NCI-H146 (cell line): ENCODE measurements at places on chromosomes 13 and 19.
A peak's percentile ranks its signal among the peaks of the same experiment; 100 is the strongest.

DNA sequence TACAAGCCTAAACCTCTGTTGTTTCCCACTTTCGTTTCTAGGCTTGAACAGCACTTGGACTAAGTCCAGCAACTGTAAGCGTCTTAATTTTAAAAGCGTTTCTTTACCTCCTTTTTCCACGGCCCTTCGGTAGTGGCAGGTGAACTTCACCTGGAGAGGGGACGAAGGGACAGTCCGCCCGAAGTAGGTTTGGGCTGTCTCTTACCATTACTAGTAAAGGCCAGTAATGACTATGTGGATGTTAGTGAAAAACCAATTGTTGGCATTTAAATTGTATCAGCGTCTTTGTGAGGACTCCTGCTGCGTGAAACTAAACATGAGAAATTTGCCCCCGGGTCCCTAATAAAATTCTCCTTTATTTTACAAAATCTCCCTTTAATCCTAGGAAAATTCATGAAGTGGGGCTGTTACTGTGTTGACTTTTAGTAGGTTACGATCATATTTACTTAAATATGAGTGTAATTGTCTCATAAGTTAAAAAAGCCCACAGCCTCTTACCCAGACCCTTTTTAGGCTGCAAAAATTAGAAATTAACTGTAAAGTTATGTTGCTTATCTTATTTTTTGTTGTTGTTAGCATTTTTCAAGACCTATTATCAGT lies 983 bp downstream of the ITM2B start:
- DNase-seq = peak; percentile 56

GRCh38 chr13:45100573-45101262 lies 19.6 kb upstream of the GTF2F2 start:
- DNase-seq = no peak

DNA sequence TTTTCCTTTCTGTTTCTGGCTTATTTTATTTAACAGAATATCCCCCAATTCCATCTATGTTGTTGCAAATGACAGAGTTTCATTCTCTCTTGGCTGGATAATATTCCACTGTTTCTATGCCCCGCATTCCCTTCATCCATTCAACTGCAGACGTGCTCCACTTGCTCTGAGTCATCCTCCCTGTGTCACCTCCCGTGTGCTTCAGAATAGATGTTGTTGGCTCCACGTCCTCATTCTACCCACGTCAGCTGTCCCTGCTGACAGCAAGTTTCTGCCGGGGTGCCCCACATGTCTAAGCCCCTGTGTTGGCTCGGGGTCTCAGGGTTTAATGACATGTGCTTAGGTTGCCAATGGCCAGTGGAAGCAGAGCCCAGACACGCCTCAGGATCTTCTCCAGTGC lies 1041.0 kb downstream of the UQCRFS1 start:
- no peak for DNase-seq

GRCh38 chr13:43022934-43023288 lies 475 bp upstream of the DNAJC15 start:
- no peak for DNase-seq

- no peak for DNase-seq
These were observed 66.7 kb downstream of the FRY start for GRCh38 chr13:32098272-32098671.

DNA sequence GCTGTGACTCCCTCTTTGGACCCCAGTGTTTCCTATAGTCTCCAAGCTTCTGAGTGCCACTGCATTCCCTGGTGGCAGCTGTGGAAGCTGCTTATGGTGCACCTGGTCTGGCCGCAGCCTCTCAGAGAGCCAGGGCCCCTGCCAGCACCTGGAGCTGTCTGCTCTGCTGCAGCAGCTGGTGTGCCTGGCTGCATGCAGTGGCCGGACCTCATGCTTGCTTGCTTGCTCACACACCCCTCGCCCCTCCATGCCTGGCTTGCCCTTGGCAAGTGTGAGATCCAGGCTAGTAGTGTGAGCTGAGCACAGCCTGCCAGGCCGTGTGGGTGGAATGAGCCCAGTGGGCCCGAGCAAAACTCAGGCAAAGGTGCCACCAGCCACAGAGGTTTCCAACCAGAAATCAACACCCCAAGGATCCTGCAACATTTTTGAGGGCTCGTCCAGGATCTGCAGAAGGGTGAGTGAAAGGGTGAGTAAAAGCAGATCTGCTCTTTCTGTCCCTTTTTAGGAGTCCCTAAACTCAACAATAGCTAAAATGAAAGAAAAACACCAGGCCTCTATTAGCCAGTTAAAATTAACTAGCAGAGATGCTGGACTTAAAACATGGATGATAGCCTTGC lies 7.6 kb upstream of the MLLT1 start:
- no peak for DNase-seq

DNA sequence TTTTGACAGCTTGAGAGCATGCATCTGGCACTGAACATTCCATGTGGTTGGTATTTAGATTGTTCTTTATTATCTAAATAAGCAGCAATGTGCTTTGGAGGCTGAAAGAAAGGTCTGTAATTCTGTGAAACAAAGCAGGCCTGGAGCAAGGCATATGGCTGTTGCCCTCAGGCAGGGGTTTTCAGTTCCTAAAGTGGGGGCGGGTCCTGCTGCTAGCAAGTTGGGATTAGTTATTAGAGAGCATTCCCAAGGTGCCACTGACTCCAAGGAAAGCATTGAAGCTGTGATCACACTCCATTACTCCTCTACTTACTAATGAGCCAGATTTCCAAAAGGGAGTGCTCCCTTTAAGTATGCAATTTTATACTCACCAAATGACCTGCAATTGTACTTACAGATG lies 432.2 kb downstream of the OLFM4 start:
- no peak for DNase-seq

- DNase-seq = no peak
These were observed 15.4 kb downstream of the FARP1 start for GRCh38 chr13:98158172-98158899.

DNA sequence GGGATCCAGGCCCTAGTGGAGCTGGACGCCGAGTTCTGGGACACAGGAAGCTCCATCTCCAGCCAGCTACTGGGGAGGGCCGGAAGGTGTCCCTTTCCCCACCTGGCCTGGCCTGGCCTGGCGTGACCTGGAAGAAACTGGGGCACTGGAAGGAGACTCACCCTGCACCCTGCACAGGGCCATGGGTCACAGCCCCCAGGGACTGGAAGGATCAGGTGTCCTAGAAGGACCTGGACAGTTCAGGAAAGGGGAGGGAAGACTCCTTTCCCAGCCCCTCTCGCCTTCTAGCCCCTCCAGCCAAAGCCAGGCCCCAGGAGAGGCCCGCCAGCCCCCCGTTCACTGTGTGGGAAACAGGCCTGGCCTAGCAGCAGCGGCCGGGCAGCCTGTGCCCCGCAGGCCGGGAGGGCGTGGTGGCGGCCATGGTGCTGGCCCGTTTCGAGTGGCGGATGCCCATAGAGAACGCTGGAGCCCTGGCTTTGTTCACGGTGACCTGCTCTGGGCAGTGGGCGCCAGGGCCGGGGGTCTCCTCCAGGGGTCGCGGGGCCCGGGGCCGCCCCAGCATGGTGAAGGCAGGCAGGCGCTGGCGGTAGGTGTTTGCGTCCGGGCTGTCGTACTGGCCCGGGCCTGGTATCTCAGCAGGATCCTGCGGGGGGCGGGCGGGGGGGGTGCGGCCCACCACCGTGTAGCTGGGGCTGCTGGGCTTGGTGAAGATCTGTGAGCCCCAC lies 2.8 kb upstream of the SHC2 start:
- no peak for DNase-seq

- no peak for DNase-seq
These were observed 202.8 kb upstream of the ATXN8OS start for GRCh38 chr13:69904784-69905183.

GRCh38 chr13:31409678-31410356 lies 210.0 kb downstream of the B3GLCT start:
- no peak for DNase-seq

GRCh38 chr13:45512098-45512496 lies 47.4 kb downstream of the COG3 start:
- DNase-seq = no peak

DNA sequence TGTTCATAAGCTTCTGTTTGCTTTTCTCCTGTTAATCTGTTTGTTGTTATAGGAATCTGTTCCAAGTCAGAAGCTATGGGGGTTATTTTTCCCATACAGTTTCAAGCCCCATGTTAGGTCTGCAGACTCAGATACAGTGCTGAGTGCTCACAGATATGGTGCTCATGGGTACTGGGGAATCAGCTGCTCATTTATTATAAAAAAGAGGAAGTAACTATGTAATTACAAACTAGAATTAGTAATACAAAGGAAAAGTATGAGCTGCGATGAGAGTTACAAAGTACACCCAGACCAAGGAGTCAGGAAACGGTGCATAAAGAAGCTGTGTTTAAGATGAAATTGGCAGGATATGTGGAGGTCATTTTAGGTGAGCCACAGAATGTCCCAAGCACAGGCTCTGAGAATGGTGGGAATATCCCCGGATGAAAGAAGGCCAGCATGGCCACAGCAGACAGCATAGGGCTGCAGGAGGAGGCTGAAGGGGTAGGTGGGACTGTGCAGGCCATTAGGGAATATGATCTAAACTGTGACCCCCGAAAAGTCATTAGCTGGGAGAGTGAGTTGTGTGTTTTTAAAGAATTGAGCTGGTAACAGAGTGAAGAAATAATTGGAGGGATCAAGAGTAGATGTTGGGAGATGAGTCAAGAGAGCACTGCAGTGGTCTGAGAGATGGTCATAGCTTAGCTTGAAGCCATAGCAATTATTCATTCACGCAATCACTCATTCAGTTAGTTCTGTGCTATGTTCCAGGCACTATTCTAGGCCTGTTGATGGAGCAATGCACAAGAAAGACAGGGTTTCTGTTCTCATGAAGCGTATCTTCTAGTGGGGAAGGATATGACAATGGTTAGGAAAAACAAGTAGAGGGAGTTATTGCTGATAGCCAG lies 177.4 kb upstream of the UBL3 start:
- DNase-seq = no peak

- no peak for DNase-seq
These were observed 28.9 kb upstream of the POSTN start for GRCh38 chr13:37627428-37627827.

- peak; percentile 16 for DNase-seq
These were observed 172.7 kb upstream of the RNF113B start for GRCh38 chr13:98349731-98350305.

- no peak for DNase-seq
These were observed 2613.9 kb upstream of the PCDH20 start for GRCh38 chr13:64029343-64030093.

DNA sequence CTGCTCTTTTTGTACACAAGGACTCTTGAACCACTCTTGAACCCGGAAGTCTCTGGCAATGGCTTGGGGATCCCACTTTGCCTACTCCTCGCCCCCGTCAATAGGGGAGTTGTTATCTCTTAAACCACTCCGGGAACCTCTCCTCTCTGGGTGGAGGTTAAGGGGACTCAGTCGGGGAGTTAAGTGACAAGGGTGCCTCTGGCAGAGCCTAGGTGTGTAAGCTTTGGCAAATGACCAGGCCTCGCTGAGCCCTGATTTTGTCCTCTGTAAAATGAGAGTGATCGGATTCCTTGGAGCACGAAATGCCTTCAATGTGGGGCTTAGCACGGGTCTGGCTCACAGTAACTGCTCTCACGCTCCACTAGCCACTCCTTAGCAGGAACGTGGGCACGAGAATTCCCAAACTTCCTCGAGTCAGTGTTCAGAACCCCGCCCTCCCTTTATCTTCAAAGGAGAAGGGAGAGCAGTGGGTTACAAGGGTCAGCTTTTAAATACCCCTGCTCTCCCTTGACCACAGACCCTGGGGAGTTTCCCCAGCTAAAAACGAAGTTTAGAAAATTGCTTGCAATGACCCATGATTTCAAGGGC lies 193.3 kb downstream of the KATNAL1 start:
- no peak for DNase-seq

- DNase-seq = no peak
These were observed 858 bp upstream of the KCNRG start for GRCh38 chr13:50014386-50014785.

DNA sequence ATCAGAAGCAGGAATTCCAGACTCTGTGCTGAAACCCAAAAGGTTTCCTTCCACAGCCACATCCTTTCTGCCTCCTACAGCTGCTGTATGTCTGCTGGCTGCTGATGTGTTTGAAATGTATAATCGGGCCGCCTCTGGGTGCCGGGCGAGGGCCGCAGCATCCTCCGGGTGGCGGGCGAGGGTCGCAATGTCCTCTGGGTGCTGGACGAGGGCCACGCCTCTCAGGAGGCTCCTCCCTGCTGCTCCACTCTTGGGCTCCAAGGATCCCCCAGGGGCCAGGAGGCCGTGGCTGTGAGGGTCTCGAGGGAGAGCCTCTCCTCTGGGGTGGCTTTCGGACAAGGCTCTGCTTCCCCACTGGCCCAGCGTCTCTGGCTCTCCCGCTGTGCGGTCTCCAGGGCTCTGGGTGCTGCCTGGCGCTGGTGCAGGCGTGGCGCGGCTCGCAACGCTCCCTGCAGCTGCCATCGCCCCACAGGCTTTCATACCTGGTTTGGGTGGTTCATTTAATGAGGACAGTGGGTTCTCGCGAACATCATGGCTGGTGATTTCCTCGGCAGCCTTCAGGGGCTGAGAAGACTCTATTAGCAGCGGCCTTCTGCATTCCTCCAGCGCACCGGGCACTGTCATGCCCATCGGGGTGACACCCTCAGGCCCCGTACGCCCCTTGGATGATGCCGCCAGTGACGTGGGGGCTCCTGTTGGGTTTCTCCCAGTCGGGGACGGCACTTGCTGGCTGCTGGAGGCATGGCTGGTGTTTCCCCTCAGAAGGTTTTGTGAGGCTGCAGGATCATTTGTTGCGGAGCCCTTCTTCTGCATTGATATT lies 41.8 kb upstream of the GRTP1 start:
- DNase-seq = peak; percentile 83

- no peak for DNase-seq
These were observed 10.2 kb upstream of the ILF3 start for GRCh38 chr19:10643968-10644259.

- DNase-seq = no peak
These were observed 438.6 kb downstream of the COG6 start for GRCh38 chr13:40094056-40094455.

DNA sequence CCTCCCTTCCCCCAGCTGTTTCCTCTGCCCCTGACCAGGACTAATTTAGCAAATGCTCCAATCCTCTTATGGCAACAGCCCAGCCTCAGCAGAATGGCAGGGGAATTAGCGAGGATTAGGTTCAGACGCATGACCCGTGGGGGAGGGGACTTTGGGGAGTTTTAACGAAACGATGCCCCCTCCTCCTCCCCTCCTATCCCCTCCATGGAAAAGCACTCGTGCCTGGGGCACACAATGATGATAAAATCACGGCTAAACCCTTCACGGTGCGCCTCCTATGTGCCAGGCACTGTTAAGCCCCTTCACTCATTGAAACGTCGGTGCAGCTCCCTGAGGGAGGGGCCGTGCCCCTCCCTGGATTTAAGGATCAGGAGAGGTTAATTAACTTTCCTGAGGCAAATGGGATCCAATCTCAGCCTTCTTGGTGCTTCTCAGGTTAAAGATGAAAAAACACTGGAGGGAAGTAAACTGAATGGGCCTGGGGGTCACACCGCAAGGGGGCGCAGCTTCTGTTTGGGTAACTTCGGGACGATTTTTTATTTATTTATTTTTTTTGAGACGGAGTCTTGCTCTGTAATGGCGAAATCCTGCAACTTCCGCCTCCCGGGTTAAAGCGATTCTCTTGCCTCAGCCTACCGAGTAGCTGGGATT lies 10.1 kb upstream of the TPRX2 start:
- DNase-seq = no peak
